ENCODE measurements at places on chromosomes 1 and 21.

DNA sequence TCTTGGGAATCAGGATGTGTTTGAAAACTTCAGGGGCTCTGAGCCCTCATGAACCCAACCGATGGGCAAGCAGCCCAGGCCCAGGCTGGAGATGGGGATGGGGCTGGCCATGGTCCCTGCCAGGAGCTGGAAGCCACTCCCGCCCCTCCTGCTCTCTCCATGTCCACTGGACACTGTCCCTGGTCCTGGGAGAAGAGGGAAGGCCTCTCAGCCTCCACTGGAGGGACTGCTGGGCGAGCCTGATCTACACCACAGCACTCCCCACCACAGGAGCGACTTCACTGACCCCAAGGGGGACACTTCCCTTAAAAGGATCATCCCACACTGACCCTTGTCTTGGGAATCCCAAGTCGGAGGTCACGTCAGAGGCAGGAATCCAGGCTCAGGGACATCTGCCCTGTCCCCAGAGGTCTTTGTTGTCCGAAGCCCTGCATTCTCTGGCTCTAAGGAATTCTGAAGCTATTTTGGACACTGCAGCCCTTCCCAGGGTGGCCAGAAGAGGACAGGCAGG, 16.9 kb upstream of the COL18A1 start:
- peak; percentile 2 for DNase-seq

DNA sequence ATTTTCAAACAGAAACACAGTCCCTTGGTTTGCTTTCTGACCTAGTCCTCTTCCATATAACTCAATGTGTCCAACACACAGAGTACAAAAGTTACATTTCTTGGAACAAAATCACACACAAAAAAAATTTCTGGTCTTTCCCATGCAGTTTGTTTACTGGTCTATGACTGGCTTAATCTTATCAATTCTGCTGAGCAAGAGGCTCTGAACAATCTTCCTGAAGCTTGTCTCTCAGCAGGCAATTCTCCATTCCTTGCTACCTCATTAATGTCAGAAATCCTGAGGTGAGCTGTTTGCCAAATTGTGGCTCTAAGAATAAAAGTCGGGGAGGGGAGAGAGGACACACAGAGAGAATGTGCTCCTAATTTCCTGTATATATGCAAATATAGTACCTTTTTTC, 423.6 kb downstream of the HLX start:
- DNase-seq = no peak

DNA sequence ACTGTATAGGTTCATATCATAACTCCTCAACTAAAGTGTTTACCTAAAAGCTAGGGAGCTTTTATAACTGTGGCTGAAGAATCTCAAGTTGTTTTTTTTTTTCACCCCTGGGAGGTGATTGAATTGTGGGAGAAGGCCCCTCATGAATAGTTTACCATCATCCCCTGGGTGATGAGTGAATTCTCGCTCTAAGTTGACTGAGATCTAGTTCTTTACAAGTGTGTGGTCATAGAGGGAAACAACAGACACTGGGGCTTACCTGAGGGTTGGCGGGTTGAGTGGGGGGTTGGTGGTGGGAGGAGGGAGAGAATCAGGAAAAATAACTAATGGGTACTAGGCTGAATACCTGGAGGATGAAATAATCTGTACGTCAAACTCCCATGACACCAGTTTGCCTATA, 7.9 kb upstream of the ZSCAN20 start:
- DNase-seq = no peak

- no peak for DNase-seq
These were observed 64.4 kb upstream of the PTGFR start for GRCh38 chr1:78426408-78426807.

DNA sequence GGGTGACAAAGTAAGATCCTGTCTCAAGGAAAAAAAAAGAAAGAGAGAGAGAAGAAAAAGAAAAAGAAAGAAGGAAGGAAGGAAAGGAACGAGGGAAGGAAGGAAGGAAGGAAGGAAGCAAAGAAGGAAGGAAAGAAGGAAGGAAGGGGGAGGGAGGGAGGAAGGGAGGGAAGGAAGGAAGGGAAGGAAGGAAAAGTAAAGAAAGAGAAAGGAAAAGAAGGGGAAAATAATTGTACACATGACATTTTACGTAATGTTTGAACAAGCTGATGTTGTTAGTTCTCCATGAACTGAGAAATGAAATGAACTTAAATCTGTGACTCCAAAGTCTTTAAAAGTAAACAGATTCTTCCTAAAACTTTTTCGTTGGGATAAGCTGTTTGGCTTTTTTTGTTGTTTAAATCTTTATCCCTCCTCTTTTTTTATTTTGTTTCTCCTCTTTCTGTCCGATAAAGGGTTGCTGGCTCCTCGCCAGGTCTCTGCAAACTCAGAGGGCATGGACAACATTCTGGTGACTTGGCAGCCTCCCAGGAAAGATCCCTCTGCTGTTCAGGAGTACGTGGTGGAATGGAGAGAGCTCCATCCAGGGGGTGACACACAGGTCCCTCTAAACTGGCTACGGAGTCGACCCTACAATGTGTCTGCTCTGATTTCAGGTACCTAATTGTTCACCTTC, 59.8 kb downstream of the IL12RB2 start:
- no peak for DNase-seq

DNA sequence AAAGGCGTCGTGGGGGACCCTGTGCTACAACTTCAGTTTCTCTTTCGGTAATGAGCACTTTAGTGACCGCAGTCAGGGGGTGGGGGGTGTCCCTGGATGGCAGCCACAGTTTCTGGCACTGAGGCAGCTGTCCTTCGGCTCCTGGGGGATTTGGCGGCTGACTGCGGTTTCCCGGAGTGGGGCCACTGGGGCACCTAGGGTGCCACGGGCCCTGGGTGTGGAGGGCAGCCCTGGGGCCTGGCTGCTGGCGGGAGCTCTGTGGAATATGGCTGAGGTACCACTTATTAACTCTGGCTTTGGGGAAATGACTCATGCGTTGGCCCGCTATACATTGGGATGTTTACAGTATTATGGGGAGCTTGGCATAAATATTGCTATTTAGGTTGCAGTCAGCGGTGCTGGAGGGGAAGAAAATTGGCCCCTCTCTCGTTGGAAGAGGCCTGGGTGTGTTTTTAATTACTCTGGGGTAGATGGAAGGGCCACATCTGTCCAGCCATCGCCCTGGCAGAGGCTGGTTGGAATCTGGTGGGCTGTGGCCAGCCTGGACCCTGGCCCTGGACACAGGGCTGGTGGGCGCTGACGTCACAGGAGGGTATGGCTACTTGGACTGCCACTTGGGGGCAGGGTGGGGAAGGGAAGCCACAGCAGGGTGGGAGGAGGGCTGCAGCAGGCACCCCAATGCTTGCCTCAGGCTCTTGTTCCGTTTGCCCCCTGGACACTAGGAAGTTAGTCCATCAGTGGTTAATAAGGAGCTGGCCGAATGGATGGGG, 2.0 kb downstream of the EPHB2 start:
- DNase-seq = no peak

- no peak for DNase-seq
These were observed 1.2 kb upstream of the MR1 start for GRCh38 chr1:181032535-181032934.

DNA sequence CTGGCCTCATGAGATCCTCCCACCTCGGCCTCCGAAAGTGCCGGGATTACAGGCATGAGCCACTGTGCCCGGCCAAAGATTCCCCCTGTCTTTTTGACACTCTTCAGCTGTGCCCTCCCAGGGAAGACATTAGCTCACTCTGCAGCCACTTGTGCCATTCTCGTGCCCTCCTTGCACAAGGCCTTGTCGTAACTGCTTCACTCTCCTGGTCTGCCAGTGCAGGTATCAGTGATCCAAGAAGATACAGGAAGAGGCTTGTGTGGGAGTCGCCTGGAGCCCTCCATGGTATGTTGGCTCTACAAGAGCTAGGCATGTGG, 22.0 kb upstream of the WDR26 start:
- DNase-seq = no peak

DNA sequence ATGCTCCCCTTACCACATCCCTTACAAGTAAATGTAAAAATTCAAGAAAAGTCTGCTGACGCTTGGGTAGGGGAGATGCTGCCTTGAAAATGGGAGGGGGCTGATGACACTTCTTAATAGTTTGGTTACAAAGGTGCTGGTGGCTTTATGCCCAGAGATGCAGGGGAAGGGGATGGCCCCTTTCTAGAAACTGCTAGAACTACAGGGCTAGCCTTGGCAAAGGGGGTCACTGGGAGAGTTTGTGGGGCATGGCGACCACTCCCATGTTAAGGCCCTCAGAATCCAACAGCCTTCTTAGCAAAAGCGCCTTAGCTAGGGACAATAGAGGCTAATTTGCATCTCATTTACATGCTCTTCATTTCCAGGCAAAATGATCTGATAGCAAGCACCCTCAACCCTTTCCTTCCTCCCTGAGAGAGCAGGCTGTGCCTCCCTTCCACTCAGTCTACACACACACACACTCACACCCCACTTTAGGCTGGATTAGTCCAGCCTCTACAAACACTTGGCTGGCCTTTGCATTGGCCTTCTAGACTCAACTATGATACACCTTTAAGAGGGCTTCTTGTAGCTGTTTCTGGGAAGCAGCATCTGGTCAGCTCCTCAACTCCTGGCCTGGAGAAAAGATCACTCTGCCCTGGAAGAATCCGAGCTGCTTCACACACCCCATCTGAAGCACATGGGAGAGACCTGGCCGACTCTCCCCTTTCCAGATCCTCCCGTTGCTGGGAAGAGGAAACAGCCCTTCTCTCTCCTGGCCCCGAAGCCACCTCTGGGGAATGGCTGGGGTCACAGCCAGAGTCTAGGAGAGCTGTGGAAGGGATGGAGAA, 1.7 kb downstream of the SEMA6C start:
- DNase-seq = no peak

DNA sequence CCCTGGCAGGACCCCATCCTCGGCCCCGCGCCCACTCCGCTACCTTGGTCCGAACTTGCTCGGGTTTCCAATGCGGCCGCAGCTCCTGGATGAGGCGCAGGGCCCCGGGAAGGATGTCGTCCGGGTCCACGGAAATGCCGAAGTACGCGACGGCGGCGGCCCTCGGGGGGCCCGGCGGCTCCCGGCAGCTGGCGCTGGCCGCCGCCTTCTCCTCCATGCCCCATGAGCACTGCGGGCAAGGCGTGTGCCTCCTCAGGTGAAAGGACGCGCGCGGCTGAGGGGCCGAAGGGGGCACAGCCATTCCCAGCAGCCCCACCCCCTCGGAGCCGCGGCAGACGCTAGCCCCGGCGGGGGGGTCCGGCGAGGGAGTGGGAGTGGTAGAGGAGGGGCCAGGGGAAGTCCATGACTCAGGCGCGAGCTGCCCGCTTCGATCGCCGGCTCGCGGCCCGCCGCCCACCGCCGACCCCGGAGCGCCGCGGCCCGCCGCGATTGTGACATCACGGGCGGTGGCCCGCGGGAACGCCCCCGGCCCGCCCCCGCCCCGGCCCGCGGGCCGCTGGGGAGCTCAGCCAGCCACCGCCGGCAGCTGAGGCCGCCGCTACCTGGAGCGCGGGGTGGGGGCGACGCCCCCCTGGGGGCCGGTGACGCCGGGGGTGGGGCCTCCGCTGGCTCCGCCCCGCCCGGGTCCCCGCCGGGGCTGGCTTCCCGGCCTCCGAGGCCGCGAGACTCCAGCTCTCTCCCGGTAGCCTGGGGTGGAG, at the start of gene ETNK2:
Gene ETNK2, minus strand, starts transcription at position 493 of the 758 bp plus-strand sequence. Its CDS starts 192 bp downstream, at position 301.
- DNase-seq = no peak

DNA sequence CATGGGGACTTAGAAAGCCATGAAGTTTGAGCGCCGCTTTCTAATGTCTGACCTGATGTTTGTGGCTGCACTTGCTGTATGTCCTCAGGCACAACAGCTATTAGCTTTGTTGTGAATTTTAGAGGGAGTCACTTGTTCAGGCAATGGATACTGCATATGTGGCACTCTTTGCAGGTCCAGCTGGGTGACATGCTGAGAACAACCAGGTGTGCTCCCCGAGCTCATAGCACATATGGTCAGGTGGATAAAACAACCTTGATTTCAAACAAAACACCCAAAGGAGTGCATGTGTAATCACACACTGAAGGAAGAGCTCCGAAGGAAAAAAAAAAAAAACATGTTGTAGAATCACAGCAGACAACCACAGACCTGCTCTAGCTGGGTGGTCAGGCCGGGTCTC, 178.6 kb downstream of the BACH1 start:
- DNase-seq = no peak

- no peak for DNase-seq
These were observed at the start of gene PLEKHM2 for GRCh38 chr1:15684042-15684461. TSS of gene PLEKHM2 (plus strand) at chr1:15684320. CDS start at chr1:15684559, 239 bp downstream.

- no peak for DNase-seq
These were observed 4.1 kb downstream of the LRRIQ3 start for GRCh38 chr1:74193908-74194307.

GRCh38 chr1:99180915-99181314, 83.4 kb upstream of the PLPPR4 start:
- peak; percentile 8 for DNase-seq
